ENCODE measurements at places on chromosomes 2 and 18. TPM values are rescaled to one million over a fixed set of nuclear protein-coding genes. Genes with fewer than 3 reads are reported as not detected.
A peak's percentile ranks its signal among the peaks of the same experiment; 100 is the strongest.

- DNase-seq = no peak
These were observed 11.9 kb upstream of the MFSD6 start for GRCh38 chr2:190396271-190396670.

Gene B4GALT6
- total RNA-seq = 0.68 TPM

Gene DHX57
- 7.3 TPM for total RNA-seq

Gene MC5R
- total RNA-seq = 0.47 TPM

DNA sequence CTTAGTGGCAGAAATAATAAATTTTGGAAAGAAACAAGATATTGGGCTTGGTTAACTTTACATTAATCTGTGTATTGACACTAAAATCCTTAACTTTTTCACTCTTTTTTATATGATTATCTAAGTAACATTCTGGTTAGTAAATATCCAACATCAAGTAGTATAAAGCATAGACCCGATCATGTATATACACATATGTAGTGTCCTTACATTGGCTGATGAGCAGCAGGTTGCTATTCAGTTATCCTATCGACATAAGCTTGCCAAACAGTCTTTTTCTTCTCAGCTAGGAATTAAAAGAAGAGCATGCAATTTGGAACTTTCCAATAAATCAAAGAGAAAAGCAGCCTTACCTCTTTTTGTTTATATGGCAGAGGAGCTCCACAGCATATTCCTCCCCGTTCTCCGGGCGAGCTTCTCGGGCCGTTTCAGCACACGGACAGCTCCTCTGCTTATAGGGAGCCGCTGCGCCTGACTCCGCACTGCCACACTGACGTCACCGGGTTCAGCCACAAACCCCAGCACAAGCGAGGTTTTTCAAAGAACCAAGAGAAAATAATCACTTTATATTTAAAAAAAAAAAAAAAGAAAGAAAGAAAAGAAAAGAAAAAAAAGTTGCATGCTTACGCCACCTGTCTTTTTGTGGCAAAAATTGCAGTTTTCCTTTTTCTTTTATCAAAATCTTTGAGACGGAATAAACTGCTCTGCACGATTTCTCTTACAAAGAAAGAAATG is at the start of gene SCG2:
TSS of gene SCG2 (minus strand) at position 430 of the 735 bp plus-strand sequence. CDS start 3,079 bp downstream, outside the sequence.
- DNase-seq = peak; percentile 74

DNA sequence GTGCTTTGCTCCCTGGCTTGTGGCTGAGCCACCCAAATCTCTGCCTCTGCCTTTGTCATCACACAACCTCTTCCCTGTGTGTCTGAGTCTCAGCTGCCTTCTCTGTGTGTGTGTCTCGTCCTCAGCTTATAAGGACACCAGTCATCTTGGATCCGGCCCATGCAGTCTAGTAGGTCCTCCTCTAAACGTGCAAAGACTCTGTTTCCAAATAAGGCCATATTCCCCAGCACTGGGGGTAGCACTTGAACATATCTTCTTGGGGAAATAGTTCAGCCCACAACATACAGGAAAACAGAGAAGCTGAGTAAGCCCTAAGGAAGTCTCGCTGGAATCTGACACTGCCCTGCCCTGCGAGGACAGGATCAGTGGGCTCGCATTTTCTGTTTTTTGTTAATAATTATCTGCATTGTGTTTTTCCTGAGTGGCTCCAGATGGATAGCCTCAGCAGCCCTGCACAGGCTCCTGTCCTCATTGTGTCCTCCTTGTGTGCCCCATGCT is 42.1 kb downstream of the MTCL1 start:
- DNase-seq = no peak

DNA sequence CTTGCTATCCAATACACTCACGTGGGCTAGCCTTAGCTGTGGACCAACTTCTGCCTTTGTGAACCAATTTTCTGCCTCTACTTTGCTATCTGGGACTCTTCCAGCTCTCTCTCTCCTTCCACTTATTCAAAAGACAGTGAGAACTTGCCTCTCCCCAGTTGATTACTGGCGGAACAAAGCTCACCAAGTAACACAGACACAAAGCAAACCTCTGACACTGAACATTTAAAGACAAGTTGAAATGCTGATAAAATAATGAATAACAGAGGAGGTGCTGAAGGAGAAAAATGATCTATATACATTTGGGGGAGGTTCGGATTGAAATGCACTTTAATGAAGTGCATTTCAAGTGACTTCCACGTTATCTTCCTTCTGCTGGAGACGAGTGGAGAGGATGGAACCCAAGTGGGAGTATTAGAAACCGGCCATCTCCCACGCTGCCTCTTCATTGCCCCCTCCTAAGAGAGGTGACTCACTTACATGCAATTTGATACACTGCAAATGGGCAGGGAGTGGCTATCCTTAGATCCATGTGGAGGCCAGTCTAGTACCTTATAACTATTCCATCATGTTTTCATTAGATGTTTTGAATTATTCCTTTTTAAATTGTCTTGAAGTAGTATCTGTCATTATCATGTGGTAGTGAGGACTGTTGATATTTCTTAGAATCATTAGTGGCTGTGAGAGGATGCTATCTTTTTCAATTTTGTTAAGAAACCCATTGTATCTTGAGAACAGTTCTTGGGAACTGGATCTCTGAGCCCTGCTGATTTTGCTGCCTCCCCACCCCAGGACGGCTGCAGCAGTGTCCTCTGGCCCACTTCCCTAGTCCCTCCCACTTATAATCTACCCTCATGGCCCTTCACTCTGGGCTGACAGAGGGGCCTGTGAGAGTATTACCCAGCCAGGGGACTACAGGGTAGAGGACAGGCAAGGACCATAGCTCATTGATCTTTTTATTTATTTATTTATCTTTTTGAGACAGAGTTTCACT is 6.0 kb upstream of the GLI2 start:
- DNase-seq = no peak

DNA sequence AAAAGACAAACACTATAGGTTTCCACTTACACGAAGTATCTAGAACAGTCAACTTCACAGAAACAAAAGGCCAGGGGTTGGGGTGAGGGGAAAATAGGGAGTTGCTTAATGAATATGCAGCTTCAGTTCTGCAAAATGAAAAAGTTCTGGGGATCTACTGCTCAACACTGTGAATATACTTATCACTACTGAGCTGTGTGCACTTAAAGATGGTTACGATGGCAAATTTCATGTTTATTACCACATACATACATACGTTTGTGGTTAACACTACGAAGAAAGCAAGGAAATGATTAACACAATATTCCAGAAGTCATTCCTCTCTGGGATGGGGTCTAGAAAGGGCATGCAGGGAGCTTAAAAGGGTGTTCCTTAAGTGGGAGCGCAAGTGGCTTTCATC is 19.3 kb downstream of the MBOAT2 start:
- DNase-seq = no peak

Gene DCC
- not detected for total RNA-seq

- DNase-seq = no peak
These were observed 882.6 kb downstream of the CPS1 start for GRCh38 chr2:211439011-211439410.

DNA sequence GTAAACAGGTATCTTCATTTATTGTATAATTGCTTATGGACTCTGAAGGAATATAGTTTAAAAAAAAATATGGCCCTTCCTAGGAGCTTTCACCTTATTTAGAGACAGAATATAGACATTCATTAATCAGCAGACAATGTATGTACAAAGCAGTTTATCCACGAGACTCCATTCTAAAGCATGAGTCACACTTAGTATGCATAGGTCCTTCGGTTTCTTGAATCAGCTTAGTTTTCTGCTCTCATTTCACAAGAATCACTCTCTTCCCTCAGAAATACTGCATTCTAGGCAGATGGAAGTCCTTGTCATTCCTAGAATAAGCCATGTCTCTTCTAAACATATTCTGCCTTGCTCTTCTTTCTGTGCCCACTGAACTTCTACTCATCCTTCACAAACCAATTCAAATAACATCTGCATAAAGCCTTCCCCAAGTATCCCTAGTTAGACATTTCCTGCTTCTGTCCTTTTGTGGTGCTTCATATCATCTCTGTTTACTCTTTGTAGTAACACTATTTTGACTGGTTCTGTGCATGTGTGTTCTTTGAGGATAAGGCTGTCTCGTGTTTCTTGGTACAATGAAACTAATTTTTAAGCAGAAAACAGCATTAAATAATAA is 84.5 kb downstream of the PTRHD1 start:
- no peak for DNase-seq

Gene TXNDC2
- total RNA-seq = not detected

GRCh38 chr2:121043827-121044222 is 241.2 kb downstream of the TFCP2L1 start:
- no peak for DNase-seq

Gene DPP10
- not detected for total RNA-seq

- no peak for DNase-seq
These were observed 63.9 kb downstream of the TMEM131 start for GRCh38 chr2:97931858-97932225.

- DNase-seq = no peak
These were observed 71.7 kb downstream of the DNMT3A start for GRCh38 chr2:25270061-25270460.

Gene LONRF2
- total RNA-seq = 0.29 TPM

Gene PPP1R1C
- total RNA-seq = not detected

GRCh38 chr2:240453461-240454105 is 18.1 kb downstream of the GPC1 start:
- DNase-seq = no peak

Gene ANKRD39
- 26.8 TPM for total RNA-seq

GRCh38 chr18:10798727-10799550 is 273.1 kb downstream of the NAPG start:
- peak; percentile 62 for DNase-seq

- no peak for DNase-seq
These were observed 495.1 kb upstream of the TCF4 start for GRCh38 chr18:56083097-56083521.

GRCh38 chr18:79571211-79572092 is 108.2 kb upstream of the CTDP1 start:
- DNase-seq = no peak

DNA sequence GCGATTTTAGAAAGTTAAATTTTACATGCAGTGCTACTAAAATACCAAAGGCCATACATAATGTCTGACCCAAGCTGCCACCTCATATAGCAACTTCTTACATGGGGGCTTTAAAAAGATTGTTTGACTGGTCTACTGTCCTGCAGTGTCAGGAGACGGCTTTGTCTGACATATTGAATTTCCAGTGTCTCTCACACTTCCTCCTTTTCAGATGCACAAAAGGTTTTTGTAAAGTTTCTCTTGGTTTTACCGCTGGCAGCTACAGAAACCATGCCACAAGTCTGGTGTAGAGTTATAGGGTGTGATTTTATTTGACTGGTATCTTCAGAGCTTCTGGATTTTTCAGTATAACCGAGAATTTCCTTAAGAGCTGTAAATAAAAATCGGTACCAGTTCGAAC is 1.1 kb upstream of the ASAP2 start:
- DNase-seq = peak; percentile 38

DNA sequence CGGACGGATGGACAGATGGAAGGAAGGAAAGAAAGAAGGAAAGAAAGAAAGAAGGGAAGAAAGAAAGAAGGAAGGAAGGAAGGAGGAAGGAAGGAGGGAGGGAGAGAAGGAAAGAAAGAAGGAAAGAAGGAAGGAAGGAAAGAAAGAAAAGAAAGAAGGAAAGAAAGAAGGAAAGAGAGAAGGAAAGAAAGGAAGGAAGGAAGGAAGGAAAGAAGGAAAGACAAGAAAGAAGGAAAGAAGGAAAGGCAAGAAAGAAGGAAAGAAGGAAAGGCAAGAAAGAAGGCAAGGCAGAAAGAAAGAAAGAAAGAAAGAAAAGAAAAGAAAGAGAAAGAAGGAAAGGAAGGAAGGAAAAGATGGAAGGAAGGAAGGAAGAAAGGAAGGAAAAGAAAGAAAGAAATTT is 162.5 kb upstream of the DNMT3A start:
- no peak for DNase-seq

GRCh38 chr18:58533766-58534165 is 95.1 kb downstream of the ALPK2 start:
- no peak for DNase-seq

DNA sequence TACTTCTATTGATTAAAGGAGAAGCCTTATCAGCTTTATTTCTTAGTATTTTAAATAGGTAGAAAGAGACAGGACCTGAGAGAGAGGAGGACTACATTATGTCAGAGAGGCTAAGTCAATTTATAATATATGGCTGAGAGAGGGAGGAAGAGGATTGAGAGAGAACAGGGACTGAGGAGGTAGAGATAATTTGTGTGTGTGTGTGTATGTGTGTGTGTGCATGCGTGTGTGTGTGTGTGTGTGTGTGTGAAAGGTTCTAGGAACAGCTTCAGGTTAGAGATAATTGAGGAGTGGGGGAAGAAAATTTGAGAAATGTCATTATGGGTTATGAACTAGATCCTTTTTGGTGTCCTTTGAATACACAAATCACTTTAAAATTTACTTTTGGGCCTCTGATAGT is 15.2 kb downstream of the DOK1 start:
- DNase-seq = no peak

DNA sequence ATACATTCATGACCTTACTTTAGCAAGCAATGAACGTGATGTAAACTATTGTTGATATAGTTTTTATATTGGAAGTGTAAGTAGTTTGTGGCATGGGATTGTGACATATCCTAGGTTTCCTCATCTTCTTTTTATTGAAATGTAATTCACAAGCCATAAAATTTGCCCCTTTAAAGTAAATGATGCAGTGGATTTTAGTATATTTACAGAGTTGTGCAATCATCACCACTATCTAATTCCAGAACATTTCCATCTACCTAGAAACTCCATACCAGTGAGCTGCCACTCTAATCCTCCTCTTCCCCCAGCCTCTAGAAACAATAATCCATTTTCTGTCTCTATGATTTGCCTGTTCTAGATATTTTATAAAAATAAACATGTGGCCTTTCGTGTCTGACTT is 10.7 kb upstream of the CASP10 start:
- DNase-seq = no peak

GRCh38 chr18:63586966-63587365 is at the start of gene SERPINB13:
Gene SERPINB13, plus strand, starts transcription at chr18:63587343. Its CDS starts 1,325 bp downstream, at chr18:63588668.
- no peak for DNase-seq

Gene TNFRSF11A
- 7.4 TPM for total RNA-seq

Gene SERPINB5
- total RNA-seq = 13.4 TPM
